NCI-H748 treated with DMSO at 0.1 percent for 48 hours (cell line): ENCODE measurements at places on chromosomes 7 and 10.
A peak's percentile ranks its signal among the peaks of the same experiment; 100 is the strongest.

DNA sequence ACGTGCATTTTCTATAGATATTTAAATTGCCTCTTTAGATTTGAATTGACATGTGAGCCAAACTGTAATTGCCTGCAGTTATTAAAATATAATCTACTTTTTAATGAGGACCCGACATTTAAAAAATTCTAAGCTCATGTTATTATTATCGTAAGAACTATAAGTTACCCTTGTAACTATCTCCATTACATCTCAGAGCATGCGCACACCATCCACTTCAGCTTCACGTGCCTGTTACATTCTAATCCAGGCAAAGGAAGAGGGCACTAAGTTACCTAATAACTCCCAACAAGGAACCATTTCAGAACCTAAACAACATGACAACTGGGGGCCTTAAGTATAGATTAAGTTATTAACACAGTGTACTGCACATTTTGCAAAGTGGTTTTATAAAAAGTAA is 509.0 kb upstream of the DPP6 start:
- DNase-seq, result no peak

DNA sequence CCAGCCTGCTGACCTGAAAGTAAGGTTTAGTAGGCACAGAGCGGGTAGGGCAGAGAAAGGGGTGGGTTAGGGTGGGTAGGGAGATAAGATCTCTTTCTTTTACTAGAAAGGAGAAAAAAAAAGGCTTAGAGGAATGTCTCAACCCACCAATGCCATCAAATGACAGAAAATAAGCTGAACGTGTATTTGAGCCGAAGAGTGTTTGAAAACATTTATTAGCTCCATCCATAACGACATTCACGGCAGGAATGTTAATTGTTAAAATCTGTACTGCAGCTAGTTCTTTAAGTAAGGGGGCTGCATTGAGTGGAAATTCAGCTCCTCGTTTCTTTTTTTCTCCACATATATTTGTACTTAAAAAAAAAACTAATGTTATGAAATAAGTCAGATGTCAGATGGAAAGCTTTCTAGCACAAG is 63.7 kb upstream of the ARID5B start:
- DNase-seq, result no peak

GRCh38 chr7:148699782-148700629 is 1.3 kb downstream of the CUL1 start:
- DNase-seq, result peak; percentile 45

GRCh38 chr7:91455411-91455810 is 191.2 kb downstream of the FZD1 start:
- no peak for DNase-seq

DNA sequence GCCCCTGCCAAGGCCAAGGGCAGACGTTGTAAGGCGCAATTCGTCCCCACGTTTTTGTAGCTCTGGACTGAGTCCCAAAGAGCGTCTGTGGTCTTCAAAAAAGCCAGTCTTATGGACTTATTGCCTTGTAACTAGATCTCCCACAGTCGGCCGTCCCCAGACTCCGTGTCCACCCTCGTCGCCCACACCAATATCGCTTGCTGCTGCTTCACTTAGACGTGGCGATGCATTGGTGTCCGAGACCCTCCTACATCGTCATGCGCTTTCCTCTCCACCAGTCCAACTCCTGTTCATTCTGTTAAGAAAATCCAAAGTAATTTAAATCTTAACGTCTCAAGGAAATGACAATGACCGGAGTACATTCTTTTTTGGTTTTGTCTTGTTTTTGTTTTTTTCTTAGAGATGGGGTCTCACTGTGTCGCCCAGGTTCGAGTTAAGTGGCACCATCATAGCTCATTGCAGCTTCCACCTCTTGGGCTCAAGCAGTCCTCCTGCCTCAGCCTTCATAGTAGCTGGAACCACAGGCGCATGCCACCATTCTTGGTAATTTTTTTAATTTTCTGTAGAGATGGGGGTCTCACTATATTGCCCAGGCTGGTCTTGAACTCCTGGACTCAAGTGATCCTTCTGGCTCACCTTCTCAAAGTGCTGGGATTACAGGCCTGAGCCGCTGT is 851 bp downstream of the KIFBP start:
- no peak for DNase-seq

DNA sequence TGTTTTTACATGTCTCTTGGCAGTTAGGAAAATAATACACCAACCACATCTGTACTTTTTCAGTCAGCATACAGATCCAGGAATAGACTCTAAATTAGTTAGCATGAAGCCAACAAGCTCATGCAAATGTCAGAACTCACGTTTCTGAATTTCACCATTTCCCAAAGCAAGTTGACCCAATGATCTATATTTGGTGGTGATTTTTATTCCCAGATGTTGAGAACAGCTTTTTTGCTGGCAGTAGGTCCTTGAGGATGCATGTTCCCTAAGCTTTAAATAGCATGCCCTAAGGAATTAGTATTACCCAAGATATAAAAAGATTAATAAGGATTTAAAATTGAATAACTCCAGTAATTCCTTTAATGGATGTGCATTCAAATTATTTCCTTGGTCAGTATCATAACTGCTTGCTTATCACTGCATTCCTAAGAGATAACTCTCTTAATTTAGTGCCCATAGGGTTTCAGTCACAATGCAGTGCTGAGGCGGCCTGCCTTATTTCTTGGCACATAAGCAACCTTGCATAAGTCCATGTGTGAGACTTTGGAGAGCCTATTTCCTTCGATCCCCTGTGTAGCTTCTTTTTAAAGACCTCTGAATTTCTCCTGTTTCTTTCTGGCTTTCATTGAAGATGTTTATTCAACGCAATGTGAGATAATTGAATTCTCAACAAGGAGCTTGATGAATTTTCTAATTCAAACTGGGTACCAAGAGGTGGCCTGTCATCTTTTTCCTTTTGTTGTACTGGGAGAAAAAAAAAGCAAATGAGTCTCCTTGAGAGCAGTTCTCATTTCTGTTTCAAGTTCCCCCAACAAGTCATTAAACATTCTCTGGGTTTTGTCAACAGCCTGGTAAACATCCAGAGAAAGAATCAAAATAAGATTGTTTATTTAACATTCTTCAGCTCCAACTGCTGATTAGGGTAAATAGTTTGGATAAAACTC is 135.3 kb upstream of the MEOX2 start:
- no peak for DNase-seq

GRCh38 chr10:84329196-84329611 is 815 bp downstream of the CCSER2 start:
- DNase-seq, result peak; percentile 30

- DNase-seq, result no peak
Observed at GRCh38 chr10:31912898-31913850, 15.5 kb downstream of the ARHGAP12 start.

GRCh38 chr10:132264966-132265889 is 42.5 kb downstream of the STK32C start:
- DNase-seq, result peak; percentile 22

GRCh38 chr10:11825796-11826414 is 2.7 kb downstream of the PROSER2 start:
- no peak for DNase-seq

GRCh38 chr7:36730046-36730445 is 5.8 kb upstream of the AOAH start:
- no peak for DNase-seq

DNA sequence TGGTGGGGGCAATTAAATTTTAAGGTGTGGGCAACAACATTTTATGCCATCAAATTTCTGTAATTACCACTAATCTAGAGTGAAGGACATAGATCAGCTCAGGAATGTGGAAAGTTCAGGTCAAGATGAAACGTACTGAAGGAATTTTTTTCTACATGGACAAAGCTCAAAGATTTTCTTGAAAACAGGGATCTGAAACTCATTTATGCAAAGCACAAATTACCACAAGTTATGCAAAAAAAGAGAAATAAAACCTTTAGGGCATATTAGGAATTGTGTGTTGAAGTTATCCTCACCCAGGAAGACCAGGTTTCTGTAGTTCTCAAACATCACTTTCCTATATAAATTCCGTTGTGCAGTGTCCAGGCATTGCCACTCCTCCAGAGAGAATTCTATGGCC is 18.9 kb downstream of the ZNF680 start:
- DNase-seq, result no peak

DNA sequence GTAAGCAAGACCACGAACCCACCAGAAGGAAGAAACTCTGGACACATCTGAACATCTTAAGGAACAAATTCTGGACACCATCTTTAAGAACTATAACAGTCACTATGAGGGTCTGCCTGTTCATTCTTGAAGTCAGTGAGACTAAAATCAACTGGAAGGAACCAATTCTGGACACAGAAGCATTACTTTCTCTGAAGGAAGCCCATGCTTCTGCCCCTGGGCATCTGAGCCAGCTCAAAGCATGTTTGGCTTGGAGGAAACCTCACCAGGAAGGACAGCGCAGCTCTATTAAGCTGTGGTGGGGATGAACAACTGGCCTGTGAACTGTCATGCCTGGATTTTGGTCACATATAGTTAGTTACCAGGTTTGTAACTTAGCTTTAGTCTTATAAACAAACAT is 132.4 kb upstream of the GDF10 start:
- DNase-seq, result no peak

GRCh38 chr10:79155301-79156081 is 86.7 kb downstream of the ZMIZ1 start:
- no peak for DNase-seq

- peak; percentile 55 for DNase-seq
Observed at GRCh38 chr10:3955955-3956617, 171.1 kb upstream of the KLF6 start.

GRCh38 chr10:113854013-113854760 is at the start of the genes DCLRE1A and NHLRC2:
TSS of gene DCLRE1A (minus strand) at chr10:113854082. CDS start at chr10:113853182, 900 bp downstream.
TSS of gene NHLRC2 (plus strand) at chr10:113854661. CDS start at chr10:113854873, 212 bp downstream.
- peak; percentile 71 for DNase-seq

DNA sequence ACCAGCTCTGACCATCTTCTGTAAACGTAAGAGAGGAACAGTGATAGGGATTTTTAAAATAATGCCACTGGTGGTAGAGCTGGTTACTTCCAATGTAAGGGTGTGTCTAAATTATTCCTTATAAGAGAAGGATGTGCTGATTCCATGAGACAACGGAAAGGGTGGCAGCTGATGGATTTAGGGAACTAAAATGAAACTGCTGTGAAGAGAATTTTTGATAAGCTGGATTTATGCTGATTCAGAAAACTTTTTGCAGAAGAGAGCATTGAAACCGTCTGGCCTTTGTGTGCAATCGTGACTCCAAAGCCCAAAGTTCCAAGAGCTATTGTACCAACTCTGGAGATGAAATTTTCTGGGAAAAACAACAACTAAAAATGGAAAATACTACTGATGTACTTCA is 301.0 kb downstream of the PRPF18 start:
- DNase-seq, result no peak

DNA sequence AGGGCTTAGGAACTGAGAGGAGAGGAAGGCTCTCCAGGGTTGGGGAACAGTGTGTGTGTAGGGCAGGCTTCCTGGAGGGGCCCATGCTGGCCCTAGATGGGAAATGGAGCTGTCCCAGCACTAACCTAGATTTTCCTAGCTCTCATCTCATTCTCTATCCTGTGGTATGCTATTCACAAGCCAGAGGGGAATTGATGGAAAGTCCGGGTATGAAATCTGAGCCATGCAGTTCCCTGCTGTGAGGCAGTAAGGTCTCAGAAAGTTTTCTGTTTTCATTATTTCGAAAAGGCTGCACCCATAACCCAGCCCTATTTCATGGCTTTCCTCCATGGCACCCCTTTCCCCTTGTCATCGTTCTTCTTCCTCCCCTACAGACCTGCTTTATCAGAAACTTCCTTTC is 220.3 kb downstream of the RPS24 start:
- no peak for DNase-seq

- no peak for DNase-seq
Observed at GRCh38 chr10:3980144-3980543, 195.1 kb upstream of the KLF6 start.

GRCh38 chr10:72881291-72881690 is 12.2 kb upstream of the OIT3 start:
- DNase-seq, result no peak

DNA sequence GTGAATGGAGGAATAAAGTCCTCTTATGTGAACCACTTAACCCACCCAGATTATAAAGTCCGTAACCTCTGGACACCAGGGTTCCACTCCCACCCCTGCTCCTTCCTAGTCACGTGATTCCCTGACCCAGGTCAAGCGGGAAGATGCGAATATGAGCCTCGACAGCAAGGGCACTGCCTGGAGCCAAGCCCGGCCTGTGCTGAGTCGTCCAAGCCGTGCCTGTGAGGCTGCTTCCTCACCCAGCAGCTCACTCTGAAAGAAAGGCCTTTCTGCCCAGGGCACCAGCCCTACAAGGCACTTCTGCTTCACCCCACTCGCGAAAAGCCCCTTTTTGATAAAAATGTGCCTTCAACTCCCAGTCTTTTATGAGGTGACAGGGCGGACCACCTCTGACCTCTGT is 85.8 kb downstream of the CYTH3 start:
- DNase-seq, result no peak

- no peak for DNase-seq
Observed at GRCh38 chr10:15352836-15353235, 18.3 kb downstream of the FAM171A1 start.

DNA sequence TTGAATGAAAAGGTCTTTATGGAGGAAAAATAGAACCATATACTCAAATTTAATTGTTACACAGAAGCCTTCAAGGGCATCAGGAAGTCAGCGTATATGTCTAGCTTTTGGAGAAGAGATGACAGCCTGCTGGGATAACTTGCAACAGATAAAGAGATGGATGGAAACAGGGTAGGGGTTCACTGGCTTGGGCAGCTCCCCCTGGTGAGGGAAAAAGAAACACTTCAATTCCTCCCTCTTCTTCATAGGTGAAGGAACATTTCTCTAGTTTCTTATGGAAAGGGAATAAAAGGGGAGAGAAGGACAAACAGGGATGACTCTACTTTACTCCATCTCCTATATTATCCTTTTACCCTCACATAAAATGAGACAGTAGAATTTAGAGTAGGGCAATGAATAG is 635.7 kb downstream of the PHTF2 start:
- no peak for DNase-seq

GRCh38 chr10:75098902-75099673 is 12.4 kb upstream of the SAMD8 start:
- no peak for DNase-seq

- no peak for DNase-seq
Observed at GRCh38 chr10:58477902-58478301, 34.8 kb upstream of the BICC1 start.

- no peak for DNase-seq
Observed at GRCh38 chr10:131271195-131271880, 40.2 kb downstream of the TCERG1L start.

DNA sequence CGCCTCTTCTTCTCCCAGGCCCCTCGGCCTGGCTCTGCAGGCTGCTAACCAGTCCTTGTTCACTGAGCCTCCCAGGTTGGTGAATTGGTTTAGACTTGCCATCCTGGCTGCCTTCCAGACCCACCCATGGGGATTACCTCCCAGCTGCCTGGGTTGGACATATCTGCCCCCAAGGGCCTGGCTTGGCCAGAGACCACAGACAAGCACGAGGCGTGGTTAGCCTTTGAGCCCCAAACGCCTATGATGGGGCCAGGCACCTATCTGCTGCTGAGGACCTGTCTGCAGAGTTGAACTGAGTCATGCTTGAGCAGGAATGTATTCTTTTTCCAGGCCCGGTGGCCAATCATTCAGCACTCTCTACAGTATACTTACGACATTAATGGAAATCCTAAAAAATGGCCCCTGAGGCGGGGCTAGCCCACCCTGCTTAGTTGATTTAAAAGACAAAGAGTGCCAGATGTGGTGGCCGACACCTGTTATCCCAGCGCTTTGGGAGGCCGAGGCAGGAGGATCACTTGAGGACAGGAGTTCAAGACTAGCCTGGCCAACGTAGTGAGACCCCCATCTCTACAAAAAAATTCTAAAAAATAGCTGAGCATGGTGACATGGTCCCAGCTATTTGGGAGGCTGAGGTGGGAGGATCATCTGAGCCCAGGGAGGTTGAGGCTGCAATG is 361.5 kb downstream of the FRMD4A start:
- no peak for DNase-seq

GRCh38 chr7:84823530-84823929 is 363.3 kb downstream of the SEMA3D start:
- no peak for DNase-seq

- no peak for DNase-seq
Observed at GRCh38 chr10:132507409-132507955, 30.1 kb upstream of the INPP5A start.
